ENCODE measurements at places on chromosomes 6 and 20.

- DNase-seq: no peak
These were observed 23.6 kb downstream of the FOXA2 start for GRCh38 chr20:22560817-22561216.

GRCh38 chr6:13575377-13575775 is 975 bp downstream of the SIRT5 start:
- DNase-seq: no peak

GRCh38 chr6:164924674-164925073 is 384.7 kb downstream of the C6orf118 start:
- DNase-seq: no peak

DNA sequence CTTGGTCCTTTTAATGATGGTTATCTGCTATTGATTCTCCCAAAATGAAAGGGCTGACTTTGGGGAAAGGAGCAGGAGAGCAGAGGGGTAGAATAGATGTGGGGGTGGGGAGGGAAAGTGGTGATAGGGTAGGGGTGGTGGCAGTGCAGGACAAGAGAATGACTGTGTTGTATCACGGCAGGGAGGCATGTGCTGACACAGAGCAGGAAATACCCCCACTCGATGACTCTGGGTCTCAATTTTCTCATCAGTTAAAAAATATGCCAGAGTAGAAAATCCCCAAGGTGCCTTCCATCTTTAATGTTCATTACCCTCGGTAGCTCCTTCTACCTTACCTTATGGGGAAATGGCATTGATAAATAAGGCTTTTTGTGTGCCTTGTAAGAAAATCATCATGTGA is 79.0 kb upstream of the ATXN1 start:
- DNase-seq: no peak

DNA sequence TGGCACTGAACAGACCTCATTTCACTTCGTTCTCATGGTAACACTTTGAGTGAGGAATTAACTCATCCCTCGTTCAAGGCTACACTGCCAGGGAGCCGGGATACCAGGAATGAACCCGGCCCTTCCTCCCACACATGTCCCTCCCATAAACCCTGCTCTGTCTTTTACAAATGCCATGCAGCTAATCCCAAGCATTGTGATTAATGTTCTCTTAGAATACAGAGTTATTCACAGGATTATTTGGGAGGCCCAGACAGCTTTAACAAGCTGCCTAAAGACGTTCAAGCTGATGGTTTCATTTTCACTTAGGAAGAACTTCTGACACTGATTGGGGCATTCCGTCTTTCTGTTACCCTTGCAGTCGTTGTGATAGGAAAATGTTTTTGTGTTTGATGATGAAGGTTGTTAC is 42.5 kb upstream of the CD83 start:
- no peak for DNase-seq

DNA sequence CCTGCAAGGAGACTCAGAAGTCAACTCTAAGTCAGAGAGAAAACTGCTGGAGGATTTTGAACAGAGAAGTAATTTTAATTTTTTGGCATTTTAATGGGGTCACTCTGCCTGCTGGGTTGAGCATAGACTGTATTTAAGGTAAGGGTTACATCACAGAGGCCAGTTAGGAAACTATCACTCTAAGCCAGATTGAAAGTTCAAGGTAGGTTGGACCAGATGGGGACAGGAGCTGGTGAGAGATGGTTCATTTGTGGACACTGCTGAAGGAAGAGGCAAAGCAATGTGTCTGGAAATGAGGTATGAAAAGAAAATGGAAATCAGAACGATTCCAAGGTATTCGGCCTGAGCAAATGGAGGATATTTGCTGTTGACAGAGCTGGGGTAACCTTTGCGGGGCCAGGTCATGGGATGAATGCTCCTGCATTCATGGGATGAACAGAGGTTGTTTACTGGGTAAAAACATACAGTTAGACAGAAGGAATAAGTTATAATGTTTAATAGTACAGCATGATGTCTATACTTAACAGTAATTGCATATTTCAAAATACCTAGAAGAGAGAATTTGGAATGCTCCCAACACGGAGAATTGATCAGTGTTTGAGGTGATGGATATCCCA is 26.9 kb downstream of the FRK start:
- DNase-seq: no peak

DNA sequence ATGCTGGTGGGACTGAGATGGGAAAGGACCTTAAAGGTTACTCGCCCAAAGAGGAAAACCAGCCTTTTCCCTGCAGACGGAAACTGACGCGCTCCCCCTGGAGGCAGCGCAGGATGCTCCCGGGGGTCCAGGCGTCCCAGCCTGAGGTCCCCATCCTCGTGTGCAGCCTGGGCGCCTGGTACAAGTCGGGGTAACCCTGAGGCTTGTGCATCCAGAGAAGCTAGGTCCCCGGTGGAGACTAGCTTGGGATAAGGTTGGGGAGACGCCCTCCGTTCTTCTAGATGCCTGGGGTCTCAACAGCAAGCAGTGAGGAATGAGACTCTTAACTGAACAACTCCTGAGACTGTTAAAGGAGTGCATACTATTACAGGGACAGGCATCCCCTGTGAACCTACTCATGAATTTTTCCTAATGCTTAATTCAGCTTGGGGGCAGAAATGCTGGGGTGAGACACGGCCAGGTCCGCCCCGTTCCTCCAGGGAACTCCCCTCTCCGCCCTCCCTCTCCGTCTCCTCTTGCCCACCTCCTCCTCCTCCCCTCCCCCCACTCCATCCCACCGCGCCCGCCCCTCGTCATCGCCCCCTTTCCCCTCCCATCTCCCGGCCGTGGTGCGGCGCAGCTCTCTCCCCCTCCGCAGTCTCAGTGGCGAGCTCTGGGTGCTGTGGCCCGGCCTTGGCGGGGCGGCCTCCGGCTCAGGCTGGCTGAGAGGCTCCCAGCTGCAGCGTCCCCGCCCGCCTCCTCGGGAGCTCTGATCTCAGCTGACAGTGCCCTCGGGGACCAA is at the start of gene PRSS35:
Gene PRSS35 (plus strand): TSS at position 634 of the 781 bp plus-strand sequence. CDS start 10,908 bp downstream, outside the sequence.
- no peak for DNase-seq

DNA sequence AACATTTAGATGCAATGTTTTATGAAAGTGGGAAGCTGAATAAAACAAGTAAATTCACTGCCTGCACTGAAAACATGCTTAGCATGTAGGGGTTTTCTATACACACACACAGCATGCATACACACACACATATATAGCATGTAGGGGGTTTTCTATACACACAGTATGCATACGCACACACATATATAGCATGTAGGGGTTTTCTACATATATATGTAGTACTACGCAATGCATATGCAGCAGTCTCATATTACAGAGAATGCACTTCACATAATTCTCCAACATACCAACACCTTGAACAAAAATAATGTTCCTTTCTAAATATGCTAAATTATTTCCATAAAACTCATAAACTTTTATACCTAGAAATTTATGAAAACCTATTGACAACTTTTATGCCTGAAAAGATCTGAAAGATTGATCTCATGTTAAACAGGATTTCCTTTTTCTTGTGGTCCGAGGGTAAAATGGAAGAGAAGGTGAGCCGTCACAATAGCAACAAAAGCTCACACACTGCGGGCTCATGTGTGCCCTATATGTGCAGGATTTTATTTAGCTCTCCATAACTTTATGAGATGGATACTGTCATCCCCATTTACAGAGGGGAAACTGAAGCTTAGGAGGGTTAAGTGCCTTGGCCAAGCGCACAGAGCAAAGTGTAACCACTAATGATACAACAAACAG is 81.9 kb upstream of the TULP1 start:
- no peak for DNase-seq

- DNase-seq: no peak
These were observed 27.8 kb downstream of the SLC23A2 start for GRCh38 chr20:4973330-4974097.

DNA sequence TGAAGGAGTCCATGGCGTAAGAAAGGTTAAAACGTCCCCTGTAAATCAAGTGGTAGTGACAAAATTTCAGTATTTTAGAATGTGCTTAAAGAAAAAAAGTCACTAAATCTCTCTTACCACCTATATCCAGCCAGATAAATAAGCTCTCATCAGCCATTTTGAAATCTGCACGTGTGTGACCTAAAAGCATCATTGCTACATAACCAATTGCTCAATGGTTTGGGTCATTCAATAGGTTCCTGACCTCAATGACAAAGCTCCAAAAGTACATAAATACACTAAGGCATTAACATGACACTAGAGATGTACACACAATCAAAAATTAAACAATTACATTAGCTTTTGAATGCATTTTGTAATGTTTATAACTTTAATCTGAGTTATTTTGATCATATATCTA is 272.4 kb downstream of the GMDS start:
- DNase-seq: no peak

DNA sequence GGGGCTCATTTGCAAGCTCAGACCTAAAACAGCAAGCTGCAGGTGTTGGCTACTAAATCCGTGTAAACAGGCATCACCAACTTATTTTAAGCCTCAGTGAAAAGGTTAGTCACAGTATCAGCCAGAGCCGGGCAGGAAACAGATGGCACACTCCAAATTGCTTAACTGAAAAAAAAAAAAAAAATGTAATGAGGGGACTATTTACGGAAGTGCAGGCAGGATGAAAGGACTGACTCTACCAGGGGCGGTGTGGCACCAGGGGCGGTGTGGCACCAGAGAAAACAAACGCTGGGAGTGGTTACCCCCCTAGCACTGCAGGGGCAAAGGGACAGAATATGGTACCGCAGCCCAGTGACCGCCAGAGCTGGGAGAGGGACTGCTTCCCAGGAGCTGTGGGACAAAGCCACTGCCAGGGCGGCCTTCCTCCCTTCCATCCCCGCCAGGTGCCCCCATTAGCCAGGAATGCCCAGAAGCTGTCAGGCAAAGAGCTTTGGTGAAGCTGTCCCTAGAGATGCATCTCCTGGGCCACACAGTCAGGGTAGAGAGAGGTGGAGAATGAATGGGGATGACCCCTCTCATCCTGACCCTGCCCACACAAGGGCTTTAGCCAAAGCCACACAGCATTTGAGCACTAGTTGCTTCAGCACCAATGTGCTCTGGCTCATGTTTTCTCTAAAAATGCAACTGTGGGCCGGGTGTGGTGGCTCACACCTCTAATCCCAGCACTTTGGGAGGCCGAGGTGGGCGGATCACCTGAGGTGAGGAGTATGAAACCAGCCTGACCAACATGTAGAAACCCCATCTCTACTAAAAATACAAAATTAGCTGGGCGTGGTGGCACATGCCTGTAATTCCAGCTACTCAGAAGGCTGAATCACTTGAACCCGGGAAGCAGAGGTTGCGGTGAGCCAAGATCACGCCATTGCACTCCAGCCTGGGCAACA is 39.6 kb upstream of the GFOD1 start:
- no peak for DNase-seq

GRCh38 chr6:143510991-143511891 is at the start of gene FUCA2:
TSS of gene FUCA2 (minus strand) at chr6:143511720. CDS start at chr6:143511634, 86 bp downstream.
- DNase-seq: peak; percentile 55

GRCh38 chr20:568673-569415 is 25.3 kb upstream of the CSNK2A1 start:
- no peak for DNase-seq

- DNase-seq: no peak
These were observed 41.3 kb upstream of the BEND3 start for GRCh38 chr6:107156617-107157016.

DNA sequence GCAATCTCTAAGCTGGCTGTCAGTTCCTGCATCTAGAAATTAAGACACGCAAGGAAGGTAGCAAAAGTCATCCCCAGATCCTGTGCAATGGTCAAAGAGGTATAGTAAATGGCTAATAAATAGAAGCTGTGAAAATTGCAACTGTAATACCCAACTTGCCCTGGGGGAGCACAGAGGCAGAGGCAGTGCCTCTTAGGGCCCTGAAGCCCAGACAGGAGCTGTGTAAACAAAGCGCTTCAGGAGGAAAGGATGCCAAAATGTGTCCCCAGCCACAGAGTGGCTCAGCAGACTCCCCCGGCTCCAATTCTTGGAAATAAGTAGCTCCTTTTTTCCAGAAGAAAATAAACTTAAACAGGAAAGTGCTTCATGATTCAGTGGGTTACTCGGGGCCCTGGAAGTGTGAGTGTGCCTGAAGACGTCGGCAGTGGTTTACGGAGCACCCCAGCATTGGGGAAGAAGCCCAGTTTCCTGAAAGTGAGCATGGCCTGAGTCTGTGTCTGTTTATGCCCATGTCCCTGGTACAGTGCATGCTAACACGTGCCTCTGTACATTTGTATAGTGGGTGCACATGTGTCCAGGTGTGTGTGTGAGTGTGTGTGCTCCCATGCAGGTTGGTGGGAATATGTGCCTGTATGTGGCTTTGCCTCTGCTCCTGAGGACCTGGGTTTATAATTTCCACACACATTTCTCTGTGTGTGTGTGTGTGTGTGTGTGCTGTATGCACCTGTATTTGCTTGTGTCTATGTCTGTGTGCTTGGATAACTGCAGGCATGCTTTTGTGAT is 246.7 kb downstream of the MAFB start:
- no peak for DNase-seq

DNA sequence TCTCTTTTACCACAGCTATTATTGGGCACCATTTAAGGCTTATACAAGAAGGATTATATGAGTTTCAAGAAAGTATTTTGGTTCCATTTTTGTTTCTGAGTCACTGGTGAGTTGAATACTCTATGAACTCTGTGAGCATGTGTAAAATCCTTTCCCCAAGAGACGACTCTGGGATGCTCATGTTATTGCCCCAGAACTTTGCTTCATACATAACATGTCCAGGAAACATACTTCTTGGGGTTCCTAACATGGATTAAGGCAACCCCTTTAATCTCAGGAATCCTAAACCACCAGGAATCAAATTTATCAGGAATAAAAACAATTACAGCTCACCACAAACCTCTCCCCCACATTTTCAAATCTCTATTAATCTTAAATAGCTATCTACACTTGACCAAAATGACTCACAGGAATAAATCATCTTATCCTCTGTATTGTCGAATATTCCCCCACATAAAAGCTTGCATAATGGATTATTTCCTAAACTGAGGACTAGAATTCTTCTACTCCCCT is 117.5 kb upstream of the COL21A1 start:
- no peak for DNase-seq

- no peak for DNase-seq
These were observed 672 bp upstream of the UBE2V1 start for GRCh38 chr20:50113420-50114224.

DNA sequence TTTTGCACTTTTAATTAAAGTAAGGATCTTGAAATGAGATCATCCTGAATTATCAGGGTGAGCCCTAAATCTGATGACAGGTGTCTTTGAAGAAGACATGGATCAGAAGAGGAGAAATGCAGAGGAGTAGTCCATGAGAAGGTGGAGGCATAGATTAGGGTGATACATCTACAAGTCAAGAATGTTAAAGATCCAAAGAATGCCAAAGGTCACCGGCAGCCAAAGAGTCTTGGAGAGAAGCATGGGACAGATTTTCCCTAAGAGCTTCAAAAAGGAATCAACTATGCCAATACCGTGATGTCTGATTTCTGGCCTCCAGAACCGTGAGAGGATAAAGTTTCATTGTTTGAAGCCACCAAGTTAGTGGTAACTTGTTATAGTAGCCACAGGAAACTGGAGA is 59.0 kb upstream of the THEMIS start:
- no peak for DNase-seq
